ENCODE measurements at places on chromosomes 1 and 21.

DNA sequence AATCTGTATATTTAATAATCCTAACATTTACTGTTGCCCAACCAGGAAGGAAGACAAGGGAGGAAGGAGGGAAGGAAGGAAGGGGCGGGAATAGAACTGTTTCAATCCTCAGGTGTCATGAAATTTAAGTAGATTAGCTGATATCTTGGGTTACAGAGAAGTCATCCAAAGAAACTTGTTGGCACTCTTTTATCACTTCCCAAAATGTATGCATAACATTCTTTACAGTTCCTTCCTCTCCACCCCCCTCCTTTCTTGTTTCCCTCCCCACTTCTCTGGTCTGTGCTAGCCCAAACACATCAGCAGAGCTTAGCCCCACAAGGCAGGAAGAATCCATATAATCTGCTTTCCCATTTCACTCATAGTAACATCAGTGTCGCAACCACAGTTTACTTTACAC is 110.9 kb downstream of the ESRRG start:
- no peaks in the 10 kb centered on the region for H3K36me3 ChIP-seq
- no peaks in the 10 kb centered on the region for H3K4me1 ChIP-seq
- H3K27me3 ChIP-seq, result no peaks in the 10 kb centered on the region
- no peak overlapping the region for H3K4me3 ChIP-seq
- H3K27ac ChIP-seq, result no peak overlapping the region
- DNase-seq, result no peak

- no peaks in the 10 kb centered on the region for H3K36me3 ChIP-seq
- H3K4me1 ChIP-seq, result peaks cover 81% of the 10 kb centered on the region
- peak; percentile 66 for DNase-seq
- H3K4me3 ChIP-seq, result no peak overlapping the region
These were observed 28.5 kb upstream of the ECE1 start for GRCh38 chr1:21318714-21319159.

- H3K4me3 ChIP-seq, result no peak overlapping the region
- H3K27me3 ChIP-seq, result no peaks in the 10 kb centered on the region
- DNase-seq, result no peak
These were observed 128.0 kb downstream of the PRRX1 start for GRCh38 chr1:170791941-170792340.

- DNase-seq, result no peak
- no peaks in the 10 kb centered on the region for H3K4me1 ChIP-seq
- no peaks in the 10 kb centered on the region for H3K36me3 ChIP-seq
- no peaks in the 10 kb centered on the region for H3K27me3 ChIP-seq
- H3K4me3 ChIP-seq, result no peak overlapping the region
These were observed 46.6 kb downstream of the TRMT1L start for GRCh38 chr1:185110145-185110544.

DNA sequence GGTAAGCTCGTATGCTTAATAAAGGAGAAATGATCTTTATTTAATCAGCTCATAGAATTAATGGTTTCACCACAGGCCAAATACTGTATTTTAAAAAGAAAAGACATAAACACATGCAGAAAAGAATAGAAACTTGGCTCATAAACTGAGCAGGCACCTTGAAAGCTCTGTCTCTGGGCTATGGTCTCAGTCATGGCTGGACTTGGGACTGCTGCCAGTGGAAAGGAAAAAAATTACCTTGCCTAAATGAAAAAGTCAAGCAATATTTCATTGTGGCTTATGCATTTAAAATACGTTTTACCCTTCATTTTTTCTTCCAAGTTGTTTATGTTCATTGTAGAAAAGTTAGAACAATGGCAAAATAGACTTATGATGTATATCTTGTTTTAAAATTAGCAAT is 8.0 kb downstream of the LRRC42 start:
- H3K27me3 ChIP-seq, result no peaks in the 10 kb centered on the region
- no peak for DNase-seq
- H3K27ac ChIP-seq, result no peak overlapping the region
- H3K4me3 ChIP-seq, result no peak overlapping the region
- peaks cover 2% of the 10 kb centered on the region for H3K4me1 ChIP-seq
- peaks cover 42% of the 10 kb centered on the region for H3K36me3 ChIP-seq

DNA sequence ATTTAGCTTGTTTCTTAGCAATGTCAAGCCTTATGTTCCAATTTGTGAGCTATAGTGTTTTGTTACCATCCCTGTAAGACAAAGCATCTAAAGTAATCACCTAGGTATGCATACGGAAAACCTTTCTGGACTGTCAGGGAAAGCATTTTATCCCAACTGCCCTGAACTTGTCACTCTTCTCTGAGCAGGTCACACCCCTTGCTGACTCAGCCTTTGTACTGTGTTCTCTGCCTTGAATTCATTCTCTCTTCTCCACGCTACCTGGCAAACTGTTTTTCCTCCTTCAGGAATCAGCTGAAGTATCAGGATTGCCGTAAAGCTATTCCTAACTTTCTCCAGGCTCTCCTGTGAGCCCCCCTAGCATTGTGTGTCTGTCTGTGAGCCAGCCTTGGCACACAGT is 54.2 kb downstream of the PBX1 start:
- no peak overlapping the region for H3K4me3 ChIP-seq
- H3K36me3 ChIP-seq, result no peaks in the 10 kb centered on the region
- no peaks in the 10 kb centered on the region for H3K27me3 ChIP-seq
- peaks cover 15% of the 10 kb centered on the region for H3K4me1 ChIP-seq
- H3K27ac ChIP-seq, result no peak overlapping the region

- H3K27ac ChIP-seq, result no peak overlapping the region
- H3K36me3 ChIP-seq, result no peaks in the 10 kb centered on the region
- no peaks in the 10 kb centered on the region for H3K27me3 ChIP-seq
- DNase-seq, result no peak
These were observed 15.1 kb downstream of the GJA5 start for GRCh38 chr1:147745271-147745670.

DNA sequence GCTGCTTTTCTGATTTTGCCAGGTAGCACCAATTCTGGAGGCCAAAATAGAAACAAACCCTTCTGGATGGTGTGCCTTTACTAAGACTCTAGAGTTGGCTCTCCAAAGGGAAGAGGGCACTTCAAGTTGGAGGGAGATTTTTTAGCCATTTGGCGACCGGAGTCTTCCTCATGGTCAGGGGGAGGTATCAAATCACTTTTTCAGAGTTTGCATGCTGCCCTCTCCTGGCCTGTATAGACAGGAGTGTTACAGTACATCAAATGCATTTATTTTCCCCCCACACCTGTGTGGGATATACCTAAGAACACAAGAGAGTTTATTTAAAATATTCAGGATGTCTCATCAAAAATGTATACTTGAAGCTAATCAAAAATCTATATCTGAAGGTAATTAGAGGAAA is 3.2 kb downstream of the GREM2 start:
- H3K4me3 ChIP-seq, result no peak overlapping the region
- no peak overlapping the region for H3K27ac ChIP-seq
- H3K36me3 ChIP-seq, result no peaks in the 10 kb centered on the region
- no peaks in the 10 kb centered on the region for H3K27me3 ChIP-seq

DNA sequence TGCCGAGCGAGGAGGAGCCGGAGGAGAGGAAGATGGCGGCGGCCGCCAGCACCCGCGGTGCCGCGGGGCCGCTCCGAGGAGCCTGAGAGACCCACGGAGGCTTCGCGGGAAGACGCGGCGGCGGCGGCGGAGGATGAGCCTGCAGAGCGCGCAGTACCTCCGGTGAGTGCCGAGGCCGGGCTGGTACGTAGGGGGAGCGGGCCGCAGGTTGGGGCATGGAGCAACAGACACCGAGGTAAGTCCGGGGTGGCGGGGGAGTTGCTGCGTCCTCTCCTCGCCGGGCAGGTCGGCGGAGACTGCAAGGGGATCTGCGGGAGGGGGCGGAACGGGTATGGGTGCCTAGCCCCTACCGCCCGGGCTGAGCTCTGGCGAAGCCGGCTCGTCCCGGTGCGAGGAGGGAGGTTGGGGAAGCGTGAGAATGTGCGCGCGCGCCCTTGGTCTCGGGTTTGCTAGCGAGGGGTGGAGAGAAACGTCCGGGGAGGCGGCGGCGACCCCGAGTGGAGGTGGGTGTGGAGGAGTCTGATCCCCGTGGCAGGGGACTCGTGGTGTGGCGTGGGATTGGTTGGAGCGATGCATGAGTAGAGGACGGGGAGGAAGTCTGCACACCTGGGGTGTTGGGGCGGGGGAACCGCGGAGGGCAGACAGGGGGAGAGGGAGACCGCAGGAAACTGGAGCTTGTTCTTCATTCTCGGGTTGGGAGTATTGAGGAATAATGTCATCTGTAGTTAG is at the start of gene SMG7:
Gene SMG7, plus strand, starts transcription at position 12 of the 729 bp plus-strand sequence. Its CDS starts 122 bp downstream, at position 134.
- peak within 1 kb of the TSS; percentile 94 for H3K27ac ChIP-seq
- H3K4me3 ChIP-seq, result peak within 1 kb of the TSS; percentile 85
- DNase-seq, result peak; percentile 55
- no peaks in the 10 kb centered on the region for H3K27me3 ChIP-seq

GRCh38 chr1:94617134-94617805 is 75.7 kb upstream of the F3 start:
- no peak for DNase-seq
- H3K4me1 ChIP-seq, result peaks cover 12% of the 10 kb centered on the region
- H3K27me3 ChIP-seq, result no peaks in the 10 kb centered on the region
- H3K4me3 ChIP-seq, result no peak overlapping the region

GRCh38 chr1:47834326-47834725 is 162.9 kb downstream of the TRABD2B start:
- DNase-seq, result no peak
- H3K27ac ChIP-seq, result no peak overlapping the region
- no peaks in the 10 kb centered on the region for H3K4me1 ChIP-seq
- H3K36me3 ChIP-seq, result no peaks in the 10 kb centered on the region
- no peak overlapping the region for H3K4me3 ChIP-seq
- no peaks in the 10 kb centered on the region for H3K27me3 ChIP-seq

Measured in upper lobe of left lung (tissue), 6 donors.